ENCODE measurements at places on chromosomes 6 and 20.

- DNase-seq, result no peak
Observed at GRCh38 chr6:72787391-72788031, 165.6 kb downstream of the KCNQ5 start.

DNA sequence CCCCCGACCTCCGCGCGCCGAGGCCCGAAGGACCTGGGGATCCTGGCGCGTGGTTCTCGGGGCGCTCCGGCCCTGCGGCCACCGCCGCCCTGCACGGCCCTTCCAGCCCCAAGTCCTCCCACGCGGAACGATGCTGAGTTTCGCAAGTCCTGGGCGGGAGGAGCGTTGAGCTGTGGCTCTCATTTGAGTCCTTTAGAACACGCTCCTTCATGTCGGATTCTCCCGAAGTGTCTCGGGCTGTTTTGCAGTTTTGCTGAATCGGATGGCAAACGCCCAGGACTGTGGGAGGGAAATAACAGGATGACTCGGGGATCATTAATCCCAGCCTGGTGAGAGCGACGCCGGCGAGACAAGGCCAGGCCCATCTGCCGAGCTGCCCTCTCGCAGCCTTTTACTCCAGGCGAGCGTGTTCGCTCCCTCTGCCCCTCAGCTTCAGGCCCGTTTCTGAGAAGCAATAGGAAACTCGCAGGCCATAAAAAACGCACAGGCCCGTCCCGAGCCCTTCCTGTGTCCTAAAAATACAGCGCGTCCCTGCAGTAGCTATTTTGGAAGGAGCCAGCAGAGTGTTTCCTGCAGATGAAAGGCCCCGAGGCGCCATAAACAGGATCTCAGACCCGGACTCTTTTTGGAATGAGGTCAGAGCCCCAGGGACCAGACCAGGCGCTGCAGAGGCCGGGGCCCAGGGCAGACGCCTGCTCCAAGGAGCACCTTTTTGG, 153.5 kb downstream of the DLL1 start:
- DNase-seq, result no peak

DNA sequence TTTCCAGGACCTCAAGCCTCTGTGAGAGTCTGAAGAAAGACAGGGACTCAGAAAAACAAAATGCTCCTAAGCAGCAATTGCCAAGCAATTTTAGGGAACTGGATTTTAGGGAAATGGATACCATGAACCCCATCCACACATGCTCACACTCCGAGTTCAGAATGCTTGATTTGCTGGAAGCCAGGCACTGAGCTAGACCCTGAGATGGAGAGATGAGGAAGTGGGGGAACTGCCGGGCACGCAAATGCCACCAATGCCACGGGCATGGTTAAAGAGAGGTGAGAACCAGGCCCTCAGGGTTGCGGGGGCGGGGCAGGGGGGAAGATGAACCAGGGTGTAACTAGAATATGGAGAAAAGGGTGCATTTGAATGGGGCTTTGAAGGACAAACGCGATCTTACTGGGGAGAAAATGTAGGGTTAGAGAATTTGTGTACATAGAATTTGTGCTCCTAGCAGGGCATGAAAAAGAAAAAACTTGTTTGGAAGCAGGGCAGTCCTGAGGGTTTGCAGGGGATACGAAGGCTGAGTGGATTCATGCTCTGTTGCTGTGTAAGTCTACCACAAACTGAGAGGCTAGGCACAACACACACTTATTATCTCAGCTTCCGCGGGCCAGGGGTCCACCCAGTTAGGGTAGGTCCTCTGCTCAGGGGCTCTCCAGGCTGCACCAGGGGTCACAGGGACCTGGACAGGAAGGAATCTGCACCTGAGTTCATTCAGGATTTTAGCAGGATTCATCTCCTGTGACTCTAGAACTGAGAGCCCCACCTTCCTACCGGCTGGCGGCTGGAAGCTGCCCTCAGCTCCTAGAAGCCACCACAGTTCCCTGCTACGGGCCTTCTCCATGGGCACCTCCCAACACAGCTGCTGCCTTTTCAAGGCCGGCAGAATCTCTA, 108.0 kb downstream of the SNX5 start:
- DNase-seq, result peak; percentile 35

GRCh38 chr20:63162206-63162795, 53.6 kb downstream of the YTHDF1 start:
- DNase-seq, result no peak

- DNase-seq, result no peak
Observed at GRCh38 chr6:38716825-38717224, 1.7 kb downstream of the DNAH8 start.

DNA sequence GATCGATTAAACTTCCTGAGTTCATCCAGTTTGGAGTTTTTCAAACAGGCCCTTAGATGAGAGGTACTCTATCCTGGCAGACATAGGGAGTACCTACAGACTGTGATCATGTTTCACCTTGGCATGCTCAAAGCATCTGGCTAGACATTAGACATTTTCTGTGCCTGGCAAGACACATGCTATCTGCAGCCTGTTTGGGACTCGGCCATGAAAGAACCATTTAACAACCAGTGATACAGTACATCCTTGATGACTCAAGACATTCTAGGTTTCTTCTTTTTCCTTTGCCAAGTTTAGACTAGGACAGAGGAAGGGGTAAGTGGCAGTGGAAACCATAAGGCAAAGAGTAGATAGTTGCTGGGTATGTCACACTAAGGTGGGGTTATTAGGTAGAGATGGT, 15.4 kb upstream of the PAQR8 start:
- no peak for DNase-seq

DNA sequence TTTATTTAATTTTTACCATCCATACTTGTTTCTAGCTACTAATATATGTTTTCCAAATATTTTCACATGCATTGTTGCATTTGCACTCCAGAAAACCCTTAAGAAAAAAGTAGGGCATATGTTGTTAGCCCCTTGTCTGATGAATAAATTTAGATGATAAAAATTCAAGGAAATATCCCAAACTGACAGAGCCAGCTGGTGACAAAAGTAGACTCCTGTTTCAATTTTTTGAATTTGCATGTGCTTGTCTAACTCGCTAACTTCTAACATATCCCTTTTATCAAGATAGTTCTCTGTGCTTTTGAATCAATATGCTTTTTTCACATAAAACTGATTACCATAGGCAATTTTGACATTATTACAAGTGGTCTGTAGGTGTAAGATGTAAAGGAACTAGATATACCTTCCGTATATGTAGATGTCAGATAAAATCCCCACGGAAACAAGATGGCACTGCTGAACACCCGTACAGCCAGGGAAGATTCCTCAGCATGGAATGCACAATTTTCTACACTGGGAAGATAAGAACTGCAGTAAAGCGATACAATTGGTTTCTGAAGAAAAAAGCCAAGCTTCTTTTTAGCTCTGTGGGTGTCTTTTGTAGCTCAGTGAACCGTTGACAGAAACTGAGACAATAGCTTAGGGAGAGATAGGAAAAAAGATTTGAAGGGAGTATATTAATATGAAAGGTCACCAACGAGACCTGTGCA, 437.6 kb upstream of the RNF217 start:
- DNase-seq, result no peak

GRCh38 chr6:159691963-159692287, 1.1 kb downstream of the SOD2 start:
- DNase-seq, result no peak

- peak; percentile 50 for DNase-seq
Observed at GRCh38 chr6:109373762-109374161, 8.5 kb downstream of the CD164 start.

DNA sequence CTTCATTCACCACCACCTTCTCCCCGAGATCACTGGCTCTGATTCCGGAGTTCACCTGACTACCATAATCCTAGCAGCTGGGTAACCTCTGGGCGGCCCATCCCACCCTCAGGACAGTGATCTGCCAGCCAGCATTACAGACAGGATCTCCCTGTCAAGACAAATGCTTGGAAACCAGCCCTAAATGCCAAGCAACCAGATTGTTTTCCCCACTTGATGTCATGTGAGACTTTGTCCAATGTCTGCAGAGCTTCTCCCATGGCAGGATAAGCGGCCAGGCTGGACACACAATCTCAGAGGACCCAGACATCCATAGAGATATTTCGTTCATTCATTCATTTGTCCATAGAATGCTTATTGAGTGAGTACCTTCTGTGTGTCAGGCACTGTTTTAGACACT, 32.5 kb downstream of the PDYN start:
- DNase-seq, result no peak

DNA sequence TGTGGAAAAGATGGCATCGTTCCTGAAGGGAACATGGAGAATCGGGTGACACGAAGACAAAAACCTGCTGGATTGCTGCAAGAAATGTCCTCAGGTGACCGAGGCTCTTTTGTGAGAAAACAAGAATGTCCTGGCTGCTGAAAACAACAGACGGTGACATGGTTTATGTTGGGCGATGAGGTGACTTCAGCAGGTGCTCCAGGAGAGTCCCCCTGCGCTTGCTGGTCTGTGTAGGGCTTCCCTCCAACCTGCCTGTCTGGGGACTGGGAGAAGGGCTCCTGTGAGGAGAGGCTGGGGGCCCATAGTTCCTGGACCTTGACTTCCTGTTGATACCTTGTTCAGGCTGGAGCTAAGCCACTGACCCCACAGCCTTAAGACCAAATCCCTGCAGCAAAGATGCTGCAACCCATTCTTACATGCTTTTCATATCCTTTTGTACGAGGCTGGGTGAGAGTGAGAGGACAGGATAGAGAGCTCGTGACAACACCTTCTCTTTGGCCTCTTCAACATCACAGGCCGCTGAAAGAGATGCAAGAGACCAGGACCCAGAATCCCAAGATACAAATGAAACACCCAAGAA, 134.8 kb downstream of the CD83 start:
- DNase-seq, result no peak

DNA sequence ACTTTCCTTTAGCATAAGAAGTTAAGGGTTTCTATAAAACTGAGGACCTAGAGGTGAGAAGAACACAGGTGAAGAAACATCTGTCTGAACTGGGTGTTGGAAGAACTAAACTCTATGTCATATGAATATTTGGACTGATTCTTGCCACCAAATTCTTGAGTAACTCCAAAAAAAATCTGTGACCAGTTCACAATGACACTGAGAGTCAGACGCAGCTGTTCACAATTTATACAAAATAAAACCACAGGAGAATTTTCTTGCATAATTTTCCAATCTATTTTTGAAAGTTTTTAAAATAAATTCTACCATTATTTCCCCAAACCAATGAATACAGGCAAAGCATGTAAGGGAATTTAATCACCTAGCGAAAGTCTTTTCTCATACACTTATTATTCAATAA, 148.1 kb upstream of the TCF21 start:
- DNase-seq, result no peak

DNA sequence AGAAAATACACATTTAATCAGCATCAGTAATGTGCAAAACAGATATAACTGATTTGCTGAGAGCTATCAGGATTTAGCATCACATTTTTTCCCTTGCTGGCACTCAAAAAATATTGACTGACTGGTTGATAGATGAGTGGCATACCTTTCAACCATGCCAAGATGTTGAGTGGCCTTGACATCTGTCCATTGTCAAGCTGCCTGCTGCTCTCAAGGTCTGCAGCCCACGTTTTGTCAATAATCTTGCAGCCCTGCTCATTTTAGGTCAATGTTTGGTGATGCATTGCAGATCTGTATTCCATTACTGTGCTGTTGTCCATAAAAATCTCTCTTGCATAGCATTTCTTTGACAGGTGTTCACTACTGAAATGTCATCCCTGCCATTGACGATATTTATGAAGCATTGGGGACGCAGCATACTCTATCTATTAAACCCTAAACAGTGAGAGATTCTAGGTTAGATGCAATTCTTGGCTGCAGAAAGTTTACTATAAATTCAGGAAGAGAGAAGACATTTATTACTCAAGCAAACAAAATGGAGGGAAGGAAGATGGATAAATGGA, 111.6 kb downstream of the BFSP1 start:
- DNase-seq, result no peak

DNA sequence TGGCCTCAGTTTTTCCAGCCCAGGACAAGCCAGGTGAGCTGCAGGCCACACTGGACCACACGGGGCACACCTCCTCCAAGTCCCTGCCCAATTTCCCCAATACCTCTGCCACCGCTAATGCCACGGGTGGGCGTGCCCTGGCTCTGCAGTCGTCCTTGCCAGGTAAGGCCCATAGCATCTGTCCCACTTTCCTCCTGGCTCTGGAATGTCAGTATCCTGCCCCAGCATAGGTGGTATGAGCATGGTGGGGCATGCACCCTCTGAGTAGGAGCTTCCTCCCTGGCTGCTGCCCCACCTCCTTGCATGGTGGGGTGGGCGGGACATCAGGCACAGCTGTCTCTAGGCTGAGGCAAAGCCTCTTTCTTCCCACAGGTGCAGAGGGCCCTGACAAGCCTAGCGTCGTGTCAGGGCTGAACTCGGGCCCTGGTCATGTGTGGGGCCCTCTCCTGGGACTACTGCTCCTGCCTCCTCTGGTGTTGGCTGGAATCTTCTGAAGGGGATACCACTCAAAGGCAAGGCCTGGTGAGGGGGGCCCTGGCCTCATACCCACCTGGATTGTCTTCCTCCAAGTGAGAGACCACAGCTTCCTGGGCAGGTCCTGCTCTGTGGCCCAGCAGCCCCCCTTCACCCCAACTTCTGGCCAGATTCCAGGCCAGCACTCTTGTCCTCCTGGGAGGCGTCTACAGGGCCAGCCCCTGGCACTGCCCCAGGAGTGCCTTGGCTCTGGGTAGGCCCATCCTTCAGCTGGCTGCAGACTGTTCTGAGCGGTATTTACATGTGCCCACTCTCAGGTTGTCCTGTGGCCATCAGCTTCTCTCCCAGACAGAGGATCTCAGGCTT, 9.1 kb downstream of the PI16 start:
- peak; percentile 84 for DNase-seq

All from common myeloid progenitor, CD34-positive (primary cell).